ENCODE measurements at places on chromosomes 1 and 21.
A peak's percentile ranks its signal among the peaks of the same experiment; 100 is the strongest.

- no peak for DNase-seq
These were observed 118.1 kb upstream of the PPP2R5A start for GRCh38 chr1:212167098-212167497.

GRCh38 chr21:34133392-34133791 is 60.0 kb downstream of the MRPS6 start:
- DNase-seq = no peak

GRCh38 chr1:156126043-156126629 is 11.6 kb downstream of the LMNA start:
- DNase-seq = peak; percentile 66

DNA sequence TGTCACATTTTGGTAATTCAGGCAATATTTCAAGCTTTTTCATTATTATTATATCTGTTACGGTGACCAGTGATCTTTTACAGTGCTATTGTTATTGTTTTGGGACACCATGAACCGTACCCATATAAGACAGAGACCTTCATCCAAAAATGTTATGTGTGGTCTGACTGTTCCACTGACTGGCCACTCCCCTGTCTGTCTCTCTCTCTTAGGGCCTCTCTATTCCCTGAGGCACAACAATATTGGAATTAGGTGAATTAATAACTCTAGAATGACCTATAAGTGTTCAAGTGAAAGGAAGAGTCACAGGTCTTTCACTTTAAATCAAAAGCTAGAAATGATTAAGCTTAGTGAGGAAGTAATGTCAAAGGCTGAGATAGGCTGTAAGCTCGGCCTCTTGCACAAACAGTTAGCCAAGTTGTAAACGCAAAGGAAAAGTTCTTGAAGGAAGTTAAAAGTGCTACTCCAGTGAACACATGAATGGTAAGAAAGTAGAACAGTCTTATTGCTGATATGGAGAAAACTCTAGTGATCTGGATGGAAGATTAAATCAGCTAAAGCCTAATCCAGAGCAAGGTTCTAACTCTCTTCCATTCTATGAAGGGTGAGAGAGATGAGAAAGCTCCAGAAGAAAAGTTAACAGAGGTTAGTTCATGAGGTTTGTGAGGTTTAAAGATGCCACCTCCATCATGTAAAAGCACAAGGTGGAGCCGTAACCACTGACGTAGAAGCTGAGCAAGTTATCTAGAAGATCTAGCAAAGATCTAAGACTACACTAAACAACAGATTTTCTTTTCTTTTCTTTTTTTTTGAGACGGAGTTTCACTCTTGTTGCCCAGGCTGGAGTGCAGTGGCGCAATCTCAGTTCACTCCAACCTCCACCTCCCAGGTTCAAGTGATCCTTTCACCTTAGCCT is 19.7 kb upstream of the DIPK1A start:
- peak; percentile 55 for DNase-seq

DNA sequence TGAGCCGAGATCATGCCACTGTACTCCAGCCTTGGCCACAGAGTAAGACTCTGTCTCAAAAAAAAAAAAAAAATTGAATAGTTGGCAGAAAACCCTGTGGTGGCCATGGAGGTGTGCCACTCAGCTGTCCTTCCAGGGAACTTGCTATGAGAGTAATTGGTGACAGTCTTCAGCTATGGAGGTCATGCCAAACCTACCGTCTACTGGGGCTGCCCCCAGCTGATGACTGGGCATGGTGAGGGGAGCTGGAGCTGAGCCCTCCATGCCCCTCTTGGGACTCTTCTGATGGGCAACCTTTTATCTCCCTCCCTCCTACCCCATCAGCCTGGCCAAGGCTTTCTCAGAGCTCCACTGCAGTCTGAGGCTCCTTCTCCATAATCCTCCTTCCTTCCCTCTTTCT is 84.2 kb downstream of the RYR2 start:
- DNase-seq = no peak

DNA sequence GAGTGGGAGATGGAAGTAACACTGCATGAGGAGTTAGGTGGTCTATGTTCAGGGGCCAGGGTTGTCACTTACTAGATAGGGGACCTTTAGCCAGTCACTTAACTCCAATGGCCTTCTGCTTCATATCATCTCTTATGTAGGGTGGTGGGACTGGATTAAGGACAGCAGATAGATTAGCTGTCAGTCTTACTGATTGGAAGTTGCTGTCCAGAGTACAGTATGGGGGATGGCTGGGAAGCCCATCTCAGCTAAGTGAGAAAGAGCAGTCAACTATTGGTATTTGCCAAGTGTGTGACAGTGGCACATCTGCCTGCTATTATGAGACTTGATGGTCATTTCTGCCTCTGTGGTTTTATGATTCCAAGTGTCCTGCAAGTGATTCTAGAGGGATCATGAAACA is 130.9 kb downstream of the FGGY start:
- no peak for DNase-seq

DNA sequence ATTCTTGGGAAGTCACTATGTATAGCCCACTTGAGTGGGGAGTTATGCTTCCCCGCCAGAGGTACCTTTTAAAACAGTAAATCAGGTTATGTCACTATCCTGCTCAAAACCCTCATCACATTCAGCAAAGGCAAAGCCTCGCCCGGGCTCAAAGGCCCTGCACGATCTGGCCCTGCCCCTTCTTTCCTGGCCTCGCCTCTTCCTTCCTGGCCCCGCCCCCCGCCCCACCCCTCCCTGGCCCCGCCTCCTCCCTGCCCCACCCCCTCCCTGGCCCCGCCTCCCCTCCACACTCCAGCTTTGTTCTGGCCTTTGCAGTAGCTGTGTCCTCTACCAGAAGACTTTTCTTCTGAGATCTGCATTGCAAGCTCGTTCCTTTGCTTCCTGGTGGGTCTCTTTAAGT is 6.6 kb downstream of the LDLRAD2 start:
- DNase-seq = peak; percentile 28

GRCh38 chr21:36052860-36053714 is 7.2 kb downstream of the SETD4 start:
- DNase-seq = no peak

- DNase-seq = no peak
These were observed 76.5 kb downstream of the DHRS3 start for GRCh38 chr1:12541274-12542137.

GRCh38 chr1:241985787-241986186 is 13.1 kb downstream of the MAP1LC3C start:
- no peak for DNase-seq

GRCh38 chr1:22452481-22452957 is 868 bp downstream of the ZBTB40 start:
- peak; percentile 31 for DNase-seq

- no peak for DNase-seq
These were observed 24.2 kb downstream of the CCDC185 start for GRCh38 chr1:223417444-223417843.

DNA sequence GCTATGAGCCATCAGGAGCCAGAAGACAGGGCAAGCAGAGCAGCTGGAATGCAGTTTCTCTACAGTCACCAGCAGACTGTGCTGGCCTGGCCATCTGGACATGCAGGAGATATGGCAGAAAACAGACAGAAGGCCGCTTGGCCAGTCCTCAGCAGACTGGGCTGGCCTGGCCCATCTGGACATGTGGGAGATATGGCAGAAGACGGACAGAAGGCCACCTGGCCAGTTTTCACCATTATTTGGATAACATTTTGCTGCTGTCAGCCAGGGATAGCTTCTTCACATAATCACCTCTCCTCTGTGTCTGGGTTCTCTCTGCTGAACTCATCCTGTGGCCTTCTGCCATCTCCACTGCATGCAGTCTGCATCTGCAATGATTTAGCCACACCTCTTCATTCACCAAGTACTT is 25.0 kb upstream of the CACYBP start:
- DNase-seq = no peak

GRCh38 chr1:62364721-62365120 is 45.5 kb upstream of the KANK4 start:
- DNase-seq = no peak

DNA sequence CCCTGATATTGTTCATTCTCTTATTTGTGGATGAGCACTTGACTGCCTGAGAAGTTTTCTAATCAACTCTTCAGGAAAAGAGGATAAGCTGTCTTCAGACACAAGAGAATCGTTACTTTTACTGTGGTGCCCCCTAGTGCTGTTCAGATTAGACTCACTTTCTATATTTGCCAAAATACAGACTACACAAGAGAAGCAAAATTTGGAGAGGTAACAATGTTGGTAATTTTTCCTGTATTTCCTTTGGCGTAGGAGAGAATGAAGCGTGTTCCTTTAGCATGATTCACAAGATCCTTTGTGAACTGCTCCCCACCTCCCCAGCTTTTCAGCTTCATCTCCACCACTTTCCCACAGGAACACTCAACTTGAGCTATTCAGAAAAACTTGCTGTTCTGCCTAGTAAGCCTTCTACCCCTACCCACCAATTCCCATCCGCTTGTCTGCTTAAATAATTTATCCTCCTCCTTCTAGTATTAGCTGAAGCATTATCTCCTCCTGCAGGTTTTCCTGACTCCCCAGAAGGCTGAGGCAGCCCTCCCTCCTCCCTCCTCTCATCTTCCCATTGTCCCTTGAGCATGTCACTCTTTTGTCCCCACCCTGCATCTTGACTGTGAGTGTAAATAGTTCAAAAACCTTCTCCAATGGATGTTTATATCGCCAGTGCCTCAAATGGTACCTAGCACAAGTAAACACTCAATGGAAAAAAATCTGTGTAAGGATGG is 4.5 kb downstream of the TNFSF4 start:
- DNase-seq = peak; percentile 14

DNA sequence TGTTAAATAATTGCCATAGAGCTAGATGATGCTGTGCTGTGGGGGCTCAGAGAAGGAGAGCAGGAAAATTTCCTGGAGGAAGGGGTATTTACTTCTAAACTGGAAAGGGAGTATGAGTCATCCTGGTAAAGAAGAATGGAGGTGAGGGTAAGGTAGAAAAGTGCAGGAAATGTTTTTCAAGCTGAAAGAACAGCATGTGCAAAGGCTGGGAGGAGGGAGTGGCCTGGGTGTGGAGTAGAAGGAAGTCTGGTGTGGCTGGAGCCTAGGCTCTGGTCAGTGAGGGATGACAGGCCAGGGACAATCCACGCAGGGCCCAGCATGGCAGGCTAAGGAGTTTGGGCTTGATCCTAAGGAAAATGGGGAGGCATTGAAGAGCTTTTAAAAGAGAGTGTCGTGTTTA is 45.9 kb downstream of the MATN1 start:
- DNase-seq = no peak

DNA sequence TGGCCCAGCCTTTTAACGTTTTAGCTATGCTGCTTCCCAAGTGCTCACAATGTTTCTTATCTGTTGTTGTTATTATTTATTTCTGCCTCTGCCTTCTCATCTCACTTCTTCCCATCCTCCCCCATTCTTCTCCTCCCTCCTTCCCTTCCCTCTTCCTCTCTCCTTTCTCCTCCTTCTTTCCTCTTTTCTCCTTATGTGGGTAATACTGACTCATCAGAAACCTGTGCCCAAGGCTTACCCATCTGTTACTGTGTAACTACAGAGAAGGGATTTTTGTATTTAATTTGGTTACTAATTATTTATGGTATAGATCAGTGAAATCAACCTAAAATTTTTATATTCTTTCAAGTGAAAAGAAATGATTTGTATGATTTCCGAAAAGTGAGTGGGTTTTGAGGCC is 120.3 kb downstream of the KCNK2 start:
- DNase-seq = no peak

GRCh38 chr1:198185759-198186158 is 29.0 kb downstream of the NEK7 start:
- no peak for DNase-seq

GRCh38 chr1:209397371-209397770 is 186.1 kb upstream of the CAMK1G start:
- DNase-seq = no peak

GRCh38 chr1:246332078-246332477 is 175.0 kb downstream of the SMYD3 start:
- DNase-seq = no peak

- no peak for DNase-seq
These were observed 135.5 kb upstream of the GRIK3 start for GRCh38 chr1:37169743-37170275.

DNA sequence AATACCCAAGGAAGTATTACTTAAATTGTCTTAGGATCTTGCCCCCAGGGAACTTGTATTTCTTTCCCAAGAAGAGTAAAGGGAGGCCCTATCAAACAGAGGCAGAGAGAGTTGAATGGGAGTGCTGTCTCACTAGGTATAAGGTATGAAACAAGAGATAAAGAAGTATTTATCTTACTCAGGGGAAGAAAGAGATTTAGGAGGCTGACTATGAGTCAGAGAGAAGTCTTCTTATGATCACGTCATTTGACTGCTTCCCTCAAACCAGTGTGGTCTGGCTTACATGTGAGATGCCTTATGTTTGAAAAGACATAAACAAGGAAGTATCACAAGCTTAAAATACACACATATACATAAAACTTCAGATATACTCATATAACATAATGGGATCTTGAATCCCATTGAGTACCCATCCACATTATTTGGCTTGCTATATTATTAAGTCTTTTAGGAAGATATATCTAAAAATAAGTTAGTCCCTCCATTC is 29.6 kb downstream of the DUSP10 start:
- DNase-seq = peak; percentile 40

GRCh38 chr1:25472471-25472870 is 41.8 kb downstream of the MACO1 start:
- DNase-seq = peak; percentile 19

DNA sequence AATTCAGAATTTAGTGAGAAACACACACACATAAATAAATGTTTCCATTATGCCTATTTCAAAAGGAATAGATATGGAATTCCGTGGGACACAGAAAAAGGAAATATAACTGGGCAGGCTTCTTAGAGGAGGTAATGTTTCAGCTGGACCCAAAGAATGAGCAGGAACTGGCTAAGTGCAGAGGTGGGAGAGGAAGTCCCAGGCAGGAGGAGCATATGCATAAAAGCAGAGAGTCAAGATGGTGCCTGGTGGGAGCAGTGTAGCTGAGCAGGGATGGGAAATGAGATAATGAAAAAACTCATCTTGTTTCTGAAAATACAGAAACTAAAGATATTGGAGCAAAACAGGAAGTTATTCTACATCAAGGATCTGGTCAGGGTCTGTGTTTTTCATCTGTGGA is 115.2 kb upstream of the MAGI3 start:
- DNase-seq = no peak

DNA sequence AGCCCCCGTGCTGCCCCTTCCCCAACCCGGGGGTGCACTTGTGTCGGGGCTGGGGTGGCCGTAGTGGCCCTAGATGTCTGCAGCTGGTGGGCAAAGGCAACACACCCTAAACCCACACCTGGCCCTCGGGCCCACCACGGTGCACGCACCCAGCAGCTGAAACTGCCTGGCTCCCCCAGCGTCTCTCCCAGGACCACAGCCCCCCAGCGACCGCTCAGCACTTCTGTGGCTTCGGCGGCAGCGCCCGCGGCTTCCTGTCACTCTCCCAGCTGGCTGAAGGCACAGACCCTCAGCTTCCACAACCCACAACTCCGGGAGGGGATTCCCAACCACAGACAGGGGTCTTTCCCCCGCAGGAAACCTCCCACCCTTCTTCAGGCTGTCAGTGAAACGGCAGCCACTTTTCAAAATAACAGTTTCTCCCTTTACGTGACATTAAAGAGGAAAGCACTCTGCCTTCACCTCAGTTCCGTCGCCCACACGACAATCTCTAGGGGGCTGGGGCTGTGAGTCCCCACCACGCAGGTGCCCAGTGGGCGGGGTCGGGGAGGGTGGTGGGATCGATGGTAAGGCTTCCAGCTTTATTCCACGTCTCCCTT is 40.7 kb upstream of the COL6A2 start:
- DNase-seq = no peak
